ENCODE measurements at places on chromosomes 6 and 20.

GRCh38 chr6:22132656-22133055, 164.2 kb downstream of the PRL start:
- no peak for DNase-seq

DNA sequence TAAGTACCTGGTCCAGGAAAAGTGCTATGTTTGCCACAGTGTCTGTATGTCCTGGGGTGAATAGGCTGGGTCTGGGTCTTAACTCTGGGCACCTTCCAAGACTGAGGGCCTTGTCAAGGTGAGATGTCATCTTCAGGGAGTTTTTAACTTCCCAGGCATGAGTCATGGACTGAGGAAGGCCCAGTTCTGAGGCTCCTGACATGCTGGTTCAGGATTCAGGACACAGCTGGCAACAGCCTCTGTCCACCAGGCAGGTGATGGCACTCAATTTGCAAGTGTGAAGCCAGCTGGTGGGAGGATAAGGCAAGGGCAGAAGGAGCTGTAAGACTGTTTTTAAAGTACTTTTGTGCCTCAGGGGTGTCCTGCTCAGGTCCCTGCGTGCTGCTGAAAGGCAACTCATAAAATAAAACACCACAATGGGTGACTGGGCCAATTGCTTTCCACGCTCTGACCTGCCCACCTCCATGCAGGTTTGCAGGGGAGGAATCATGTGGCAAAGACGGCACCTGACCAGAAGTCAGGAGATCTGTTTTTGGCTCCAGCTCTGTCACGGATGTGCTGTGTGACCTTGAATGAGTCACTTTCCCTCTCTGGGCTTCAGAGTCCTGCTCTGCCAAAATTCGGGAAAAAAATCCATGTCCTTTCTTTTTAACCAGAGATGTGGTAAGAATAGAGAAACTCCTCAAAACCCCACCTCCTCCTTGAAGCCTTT, 4.9 kb upstream of the PACSIN1 start:
- DNase-seq = no peak

DNA sequence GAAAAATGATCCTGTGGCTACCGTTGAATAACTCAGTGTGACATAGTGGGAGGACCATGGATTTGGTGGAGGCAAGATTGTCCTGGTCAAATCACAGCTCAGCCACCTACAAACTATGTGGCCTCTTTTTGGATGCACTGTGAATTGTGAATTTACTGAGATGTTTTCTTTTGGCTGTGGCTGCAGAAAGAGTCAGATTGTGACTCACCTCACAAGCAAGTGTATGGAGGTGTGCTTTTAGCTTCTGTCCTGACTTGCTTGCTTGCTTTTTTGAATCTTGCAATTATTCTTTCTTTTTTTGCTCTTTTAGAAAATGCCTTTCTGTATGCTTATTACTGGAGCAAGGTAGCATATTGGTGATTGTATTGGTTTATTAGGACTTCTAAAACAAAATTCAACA, 122.9 kb upstream of the FOXO3 start:
- DNase-seq = no peak

DNA sequence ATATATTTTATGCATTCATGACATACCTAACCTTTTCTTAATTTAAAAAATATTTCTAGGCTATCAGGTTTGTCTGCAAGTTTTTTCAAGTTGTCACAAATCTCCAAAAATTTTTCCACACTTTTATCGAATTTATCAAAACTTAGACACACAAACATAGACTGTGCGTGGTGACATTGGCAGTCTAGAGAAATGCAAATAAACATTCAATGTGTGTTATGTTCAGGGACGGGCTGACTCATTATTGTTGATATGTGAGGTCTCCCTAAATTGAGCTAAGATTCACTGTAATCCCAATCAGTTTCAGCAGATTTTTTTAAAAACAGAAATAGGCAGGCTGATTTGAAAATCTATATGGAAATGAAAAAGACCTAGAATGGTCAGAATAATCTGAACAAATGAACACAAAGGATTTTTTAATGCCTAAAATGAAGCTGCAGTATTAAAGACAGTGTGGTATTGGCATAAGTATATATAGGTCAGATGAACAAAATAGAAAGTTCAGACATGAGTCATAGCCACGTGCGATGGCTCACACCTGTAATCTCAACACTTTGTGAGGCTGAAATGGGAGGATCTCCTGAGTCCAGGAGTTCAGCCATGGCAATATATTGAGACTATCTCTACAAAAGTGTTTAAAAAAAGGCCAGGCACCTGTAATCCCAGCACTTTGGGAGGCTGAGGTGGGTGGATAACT, 19.2 kb downstream of the BLTP3A start:
- no peak for DNase-seq

DNA sequence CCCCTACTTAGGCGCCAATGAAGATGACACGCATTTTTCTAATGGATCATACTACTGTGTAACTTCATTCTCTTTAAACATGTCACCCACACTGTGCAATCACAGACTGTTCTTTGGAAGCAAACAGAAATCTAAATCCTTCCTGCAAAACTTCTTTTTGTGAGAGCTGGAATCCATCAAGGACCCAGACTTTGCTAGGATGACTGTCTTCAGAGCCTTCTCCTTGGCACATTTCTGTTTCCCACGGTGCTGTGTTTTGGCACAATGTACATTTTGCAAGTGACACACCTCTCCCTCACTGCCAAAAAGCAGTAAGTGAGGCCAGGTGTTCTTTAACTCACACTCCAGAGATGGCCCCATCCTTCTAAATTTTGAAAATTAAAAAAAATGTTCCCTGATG, 21.7 kb upstream of the TAGAP start:
- DNase-seq = no peak

GRCh38 chr20:50820515-50821256, 25.8 kb downstream of the BCAS4 start:
- DNase-seq = no peak

- DNase-seq = no peak
Observed at GRCh38 chr20:60138256-60139220, 180.3 kb downstream of the CDH26 start.

Data from fibroblast of skin of right quadriceps (primary cell).